NCI-H1048 (cell line): ENCODE measurements at places on chromosomes 13 and 19.

DNA sequence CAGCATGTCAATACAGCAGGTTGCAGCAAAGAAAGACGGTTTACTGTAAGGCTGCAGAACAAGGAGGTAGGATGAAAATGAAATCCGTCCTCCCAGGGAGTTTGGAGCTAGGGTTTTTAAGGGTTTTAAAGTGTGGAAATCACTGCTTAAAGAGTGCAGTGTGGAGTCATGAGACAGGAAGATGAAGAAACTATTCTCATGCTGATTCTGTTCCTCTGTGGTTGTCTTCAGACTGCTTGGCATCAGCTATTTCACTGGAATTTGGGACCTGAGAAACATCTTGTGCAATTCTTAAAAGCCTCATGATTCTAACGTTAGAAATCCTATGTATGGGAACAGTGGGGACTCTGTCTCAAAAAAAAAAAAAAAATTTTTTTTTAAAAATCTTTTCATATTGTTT is 11.4 kb downstream of the ZNF331 start:
- DNase-seq = no peak

- no peak for DNase-seq
Measured at GRCh38 chr19:14718522-14719116, 28.8 kb downstream of the ZNF333 start.

DNA sequence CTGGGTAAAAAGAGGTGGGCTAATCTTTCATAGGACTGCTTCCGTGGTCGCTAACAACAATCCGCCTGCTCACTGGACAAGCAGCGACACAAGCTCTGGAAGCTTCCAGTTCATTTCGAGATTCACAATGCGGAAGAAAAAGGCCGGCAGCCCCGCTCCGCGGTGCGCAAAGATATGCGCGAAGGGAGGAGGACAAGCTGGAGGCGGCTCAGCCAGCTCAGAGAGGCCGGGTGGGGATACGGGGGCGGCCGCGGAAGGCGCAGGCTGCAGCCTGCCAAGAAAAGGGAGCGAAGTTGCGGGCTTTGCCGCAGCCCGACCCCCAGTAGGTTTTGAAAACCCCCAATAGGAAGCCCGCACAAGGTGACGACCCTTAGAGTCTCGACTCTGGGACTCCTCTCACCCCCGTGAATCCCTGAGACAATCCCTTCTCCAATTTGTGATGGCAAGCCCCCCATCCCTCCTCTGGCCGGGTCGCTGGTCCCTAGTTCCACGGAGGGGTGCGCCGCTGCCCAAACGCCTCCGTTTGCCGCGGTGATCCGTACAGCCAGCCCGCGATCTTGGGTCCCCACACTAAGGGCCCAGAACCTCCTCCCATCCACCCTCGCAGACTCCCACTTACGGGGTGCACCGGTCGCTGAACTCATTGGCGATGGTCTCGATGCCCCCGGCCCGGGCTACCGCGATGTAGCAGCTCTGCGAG is 697 bp downstream of the HSPH1 start:
- no peak for DNase-seq

- DNase-seq = no peak
Measured at GRCh38 chr13:57627663-57628062, 3.9 kb upstream of the PCDH17 start.

GRCh38 chr19:5547881-5548280 is 19.9 kb downstream of the TINCR start:
- no peak for DNase-seq

- DNase-seq = no peak
Measured at GRCh38 chr13:48778610-48779009, 124.9 kb downstream of the CYSLTR2 start.

- DNase-seq = no peak
Measured at GRCh38 chr13:30034458-30034795, 184.0 kb upstream of the UBL3 start.

- no peak for DNase-seq
Measured at GRCh38 chr19:46241626-46242025, 12.1 kb downstream of the IGFL1 start.

DNA sequence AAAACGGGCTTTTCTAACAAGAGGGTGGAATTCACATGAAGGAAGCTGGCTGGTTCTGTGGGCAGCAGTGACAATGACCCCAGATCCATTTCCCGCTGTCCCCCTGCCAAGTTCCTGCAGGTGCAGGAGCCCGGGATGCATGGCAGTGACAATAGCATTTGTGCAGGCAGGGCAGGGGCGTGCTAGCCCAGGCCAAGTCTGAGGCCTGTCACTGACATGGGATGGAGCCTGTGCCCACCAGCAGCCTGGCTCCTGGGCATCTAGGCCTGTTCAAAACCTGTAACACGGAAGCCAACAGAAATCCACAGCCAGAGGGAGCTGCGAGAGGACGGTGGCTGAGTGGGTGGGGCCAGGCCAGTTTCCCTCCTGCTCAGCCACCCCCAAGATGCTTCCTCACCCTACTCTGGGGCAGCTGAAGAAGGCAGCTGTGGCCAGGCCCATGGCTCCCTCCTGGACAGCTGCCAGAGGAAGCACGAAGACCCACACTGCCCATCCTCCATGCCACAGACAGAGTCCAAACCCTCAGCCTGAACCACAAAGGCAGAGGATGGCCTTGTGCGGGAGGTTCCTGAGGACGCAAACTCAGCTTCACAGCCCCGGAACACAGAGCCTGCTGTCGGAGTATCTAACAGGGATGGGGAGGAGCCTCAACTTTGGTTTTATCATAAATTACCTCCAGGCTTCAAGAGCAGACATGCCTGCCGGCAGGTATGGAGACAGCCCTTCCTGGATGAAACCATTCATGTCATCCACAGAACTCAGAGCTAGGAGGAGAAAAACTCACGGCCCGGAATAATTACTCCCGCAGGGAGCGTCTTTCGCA is 74.0 kb downstream of the CEBPG start:
- DNase-seq = no peak

DNA sequence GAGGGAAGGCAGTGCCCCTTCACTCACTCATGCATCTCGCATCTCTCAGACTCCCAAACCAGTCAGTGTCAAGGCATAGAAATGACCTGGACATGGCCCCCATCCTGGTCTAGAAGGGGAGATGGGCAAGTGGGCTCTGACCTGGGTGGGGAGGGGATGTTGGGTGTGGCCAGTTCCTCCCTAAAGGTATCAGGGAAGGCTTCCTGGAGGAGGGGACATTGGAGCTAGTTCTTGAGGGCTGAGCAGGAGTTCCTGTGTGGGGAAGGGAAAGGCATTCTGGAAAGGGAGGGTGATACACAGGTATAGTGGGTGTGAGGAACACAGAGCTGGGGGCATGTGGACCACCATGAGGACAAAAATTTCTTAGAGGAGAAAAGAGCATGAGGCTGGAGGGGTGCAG is 4.0 kb downstream of the IL4I1 start:
- no peak for DNase-seq

DNA sequence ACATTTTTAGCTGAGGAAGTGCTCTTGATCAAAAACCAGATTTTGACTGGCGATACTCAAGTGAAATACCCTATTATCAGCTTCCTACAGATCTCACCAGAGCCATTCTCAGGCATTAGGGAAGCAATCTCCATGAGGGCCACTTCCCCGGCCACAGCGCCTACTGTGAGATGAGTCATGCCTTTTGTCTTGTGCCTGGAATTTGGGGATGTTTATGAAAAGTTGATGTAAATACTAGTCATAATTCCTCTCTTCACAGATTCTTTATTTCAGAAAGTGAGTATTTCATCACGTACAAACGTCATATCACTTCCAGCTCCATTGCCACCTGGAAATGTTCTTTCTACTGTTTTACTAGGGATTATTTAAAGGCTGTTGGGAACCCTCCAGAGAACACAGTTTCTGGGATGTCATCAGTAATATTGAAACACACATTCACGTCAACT is 25.3 kb upstream of the SLC46A3 start:
- no peak for DNase-seq

DNA sequence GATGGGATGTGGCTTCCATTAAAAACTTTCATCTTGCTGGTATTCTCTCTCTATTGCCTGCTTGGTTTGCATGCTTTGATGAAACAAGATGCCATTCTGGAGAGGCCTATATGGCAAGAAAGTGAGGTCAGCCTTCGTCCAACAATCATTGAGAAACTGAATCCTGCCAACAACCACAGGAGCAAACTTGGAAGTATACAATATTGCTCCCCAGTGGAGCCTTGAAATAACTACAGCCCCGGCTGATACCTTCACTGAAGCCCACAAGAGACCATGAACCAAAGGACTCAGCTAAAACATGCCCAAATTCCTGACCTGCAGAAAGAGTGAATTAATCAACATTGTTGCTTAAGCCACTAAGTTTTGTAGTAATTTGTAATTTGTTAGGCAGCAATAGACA is 82.5 kb upstream of the FGF14 start:
- no peak for DNase-seq

DNA sequence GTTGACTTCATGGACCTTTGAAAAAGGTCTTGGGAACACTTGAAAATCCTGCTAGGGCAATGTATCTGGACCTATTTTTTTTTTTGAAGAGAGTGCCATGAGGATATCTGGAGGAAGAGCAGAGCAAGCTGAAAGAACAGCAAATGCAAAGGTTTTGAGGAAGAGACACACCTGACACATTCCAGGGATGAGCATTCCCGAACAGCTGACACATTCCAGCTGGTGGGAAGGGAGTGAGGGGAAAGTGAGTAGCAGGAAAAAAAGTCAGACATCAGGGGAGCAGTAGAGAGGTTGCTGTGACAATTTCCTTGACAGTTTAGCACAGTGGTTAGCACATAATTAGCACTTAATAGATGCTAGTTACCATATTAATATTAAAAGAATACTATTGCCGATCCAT is 14.7 kb downstream of the DGKH start:
- no peak for DNase-seq

- DNase-seq = no peak
Measured at GRCh38 chr13:83691966-83692365, 190.3 kb downstream of the SLITRK1 start.

DNA sequence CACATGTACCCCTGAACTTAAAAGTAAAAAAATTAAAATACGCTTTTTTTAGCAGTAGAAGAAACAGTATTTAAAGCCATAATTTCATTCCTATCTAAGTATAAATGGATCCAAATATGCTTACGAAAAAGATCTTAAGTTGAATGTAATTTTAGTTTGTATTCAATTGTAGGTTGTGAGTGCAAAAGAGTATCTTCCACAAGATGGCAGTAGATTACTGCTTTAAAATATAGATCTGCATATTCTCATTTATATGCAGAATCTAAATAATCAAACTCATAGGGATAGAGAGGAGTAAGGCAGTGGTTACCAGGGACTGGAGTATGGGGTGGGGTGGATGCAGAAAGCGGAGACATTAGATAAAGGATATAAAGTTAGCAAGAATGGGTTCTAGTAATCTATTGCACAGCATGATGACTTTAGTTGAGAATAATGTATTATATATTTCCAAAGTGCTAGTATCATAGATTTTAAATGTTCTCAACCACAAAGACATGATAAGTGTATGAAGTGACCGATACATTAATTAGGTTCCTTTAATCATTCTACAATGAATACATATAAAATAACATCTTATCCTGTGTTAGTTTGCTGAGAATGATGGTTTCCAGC is 14.2 kb downstream of the OR7A17 start:
- no peak for DNase-seq

DNA sequence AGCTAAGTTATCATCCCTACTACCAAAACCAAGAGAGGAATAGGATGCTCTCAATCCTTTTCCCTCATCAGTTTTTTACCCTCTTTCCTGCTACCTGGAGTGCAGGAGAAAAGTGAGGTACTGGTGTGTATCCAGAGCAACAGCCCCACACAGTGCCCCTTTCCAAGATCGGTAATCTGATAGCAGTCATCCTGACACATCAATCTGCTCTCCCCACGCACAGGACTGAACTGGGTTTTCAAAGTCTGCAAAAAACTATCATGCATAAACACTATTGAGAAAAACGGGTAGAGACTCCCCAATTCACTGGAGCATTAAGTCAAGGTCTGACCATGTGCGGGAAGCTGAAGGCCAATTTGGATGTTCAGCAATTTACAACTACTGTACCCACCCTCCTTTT is 284.8 kb downstream of the RBM26 start:
- no peak for DNase-seq

DNA sequence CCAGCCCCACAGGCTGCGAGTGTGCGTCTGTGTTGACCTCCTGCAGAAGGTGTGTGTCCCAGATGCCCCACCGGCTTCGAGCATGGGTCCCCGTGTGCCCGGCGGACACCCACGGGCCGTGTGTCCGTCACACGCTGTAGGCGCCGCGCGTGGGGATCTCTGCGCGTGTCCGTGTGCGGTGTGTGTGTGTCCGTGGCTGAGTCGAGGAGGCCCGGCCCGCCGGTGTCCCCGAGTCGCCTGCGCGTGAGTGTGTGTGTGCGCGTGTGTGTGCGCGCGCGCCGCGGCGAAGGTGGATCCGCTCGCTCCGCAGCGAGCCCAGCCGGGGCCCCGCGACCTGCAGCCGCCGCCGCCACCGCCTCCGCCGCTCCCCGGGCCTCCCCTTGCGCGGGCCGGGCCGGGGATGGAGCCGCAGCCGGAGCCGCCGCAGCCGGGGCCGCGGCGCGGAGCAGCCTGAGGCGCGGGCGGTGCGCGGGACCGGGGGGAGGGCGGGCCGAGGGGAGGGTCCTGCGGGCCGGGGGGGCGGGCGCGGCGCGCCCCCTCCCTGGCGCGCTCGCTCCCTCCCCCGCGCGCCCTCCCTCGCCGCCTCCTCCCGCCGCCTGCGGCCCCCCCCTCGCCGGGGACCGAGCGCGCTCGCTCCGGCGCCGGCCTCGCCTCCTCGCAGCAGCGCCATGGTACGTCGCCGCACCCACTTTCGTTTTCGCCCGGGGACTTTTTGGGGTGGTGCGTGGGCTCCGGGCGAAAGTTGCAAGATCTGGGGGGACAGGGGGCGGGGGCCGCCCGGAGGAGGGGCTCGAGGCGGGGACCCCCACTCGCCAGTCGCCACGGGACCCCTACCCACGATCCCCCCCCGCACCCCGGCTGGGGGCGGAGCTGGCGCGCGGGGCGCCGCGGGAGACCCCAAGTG is 7.1 kb upstream of the NFIC start:
- DNase-seq = no peak

GRCh38 chr19:41263042-41263849 is 926 bp upstream of the HNRNPUL1 start:
- no peak for DNase-seq

DNA sequence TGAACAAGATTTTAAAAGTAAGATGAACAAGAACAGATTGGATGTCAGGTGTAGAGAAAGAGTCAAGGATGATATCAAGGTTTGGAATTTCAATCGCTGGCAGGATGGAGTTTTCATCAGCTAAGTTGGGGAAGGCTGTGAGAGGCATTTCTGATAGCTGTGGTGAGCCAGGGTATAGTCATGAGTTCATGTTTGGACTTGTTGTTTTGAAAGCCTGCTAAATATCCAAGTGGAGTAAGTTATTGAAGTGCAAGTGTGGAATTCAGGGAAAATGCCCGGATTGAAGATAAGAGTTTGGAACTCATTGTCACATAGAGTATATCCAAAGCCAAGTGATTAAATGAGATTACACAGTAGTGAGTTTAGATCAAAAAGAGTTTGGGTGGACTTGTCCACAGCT is 11.0 kb upstream of the EPSTI1 start:
- DNase-seq = no peak

DNA sequence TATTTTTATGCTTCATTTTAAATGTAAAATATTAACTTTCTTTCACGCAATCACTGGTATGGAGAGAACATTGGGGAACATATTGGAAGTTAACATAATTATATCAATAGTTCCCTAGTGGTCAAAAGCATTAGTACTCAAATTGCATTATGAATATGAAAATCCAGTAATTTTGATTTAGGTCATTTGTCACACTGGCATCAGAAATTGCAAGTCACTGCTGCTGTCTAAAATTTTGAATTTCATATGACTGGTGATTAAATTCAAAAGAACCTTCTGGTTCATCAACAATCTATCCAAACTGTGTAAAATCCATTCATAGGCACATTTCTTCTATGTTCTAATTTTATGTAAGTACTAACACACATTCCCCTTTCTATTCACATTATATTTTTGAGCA is 2235.7 kb upstream of the PCDH20 start:
- DNase-seq = no peak
